ENCODE measurements at places on chromosomes 3 and 15. TPM values are rescaled to one million over a fixed set of nuclear protein-coding genes. Genes with fewer than 3 reads are reported as not detected.

Gene IQCF5
- not detected for total RNA-seq

Gene IL17RE
- 4.8 TPM for total RNA-seq

Gene DNASE1L3
- total RNA-seq = not detected

Gene APOD
- total RNA-seq = not detected

Gene SCN11A
- not detected for total RNA-seq

Gene TNFAIP8L3
- not detected for total RNA-seq

Gene ARHGAP31
- total RNA-seq = 5.1 TPM

Gene GOLGA6D
- not detected for total RNA-seq

Gene CCDC54
- not detected for total RNA-seq

Gene PRSS50
- total RNA-seq = not detected

- DNase-seq = no peak
These were observed 77.5 kb upstream of the LINGO1 start for GRCh38 chr15:77710206-77710605.

DNA sequence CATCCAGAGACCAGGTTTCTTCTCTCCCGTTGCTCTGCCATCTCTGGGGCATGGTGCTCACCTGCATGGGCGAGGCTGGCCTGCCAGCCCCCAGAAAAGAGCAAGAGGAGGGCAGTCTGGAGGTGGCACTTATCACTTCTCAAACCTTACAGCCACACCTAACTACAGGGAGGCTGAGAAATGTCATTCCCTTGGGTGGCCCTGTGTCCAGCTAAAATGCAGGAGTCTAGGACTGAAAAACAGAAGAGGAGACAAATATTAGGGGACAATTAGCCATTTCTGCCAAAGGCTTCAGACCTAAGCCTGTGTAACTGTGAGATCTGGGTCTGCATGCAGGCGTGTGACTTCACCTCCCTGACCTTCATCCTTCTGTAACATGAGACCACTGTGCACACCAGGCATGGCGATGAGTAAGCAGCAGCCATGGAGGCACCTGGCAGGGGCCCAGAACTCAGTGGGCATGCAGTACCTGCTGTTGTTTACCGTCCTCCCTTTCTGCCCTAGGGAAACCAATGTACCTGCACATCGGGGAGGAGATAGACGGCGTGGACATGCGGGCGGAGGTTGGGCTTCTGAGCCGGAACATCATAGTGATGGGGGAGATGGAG lies 83.4 kb downstream of the MESD start:
- peak; percentile 12 for DNase-seq

DNA sequence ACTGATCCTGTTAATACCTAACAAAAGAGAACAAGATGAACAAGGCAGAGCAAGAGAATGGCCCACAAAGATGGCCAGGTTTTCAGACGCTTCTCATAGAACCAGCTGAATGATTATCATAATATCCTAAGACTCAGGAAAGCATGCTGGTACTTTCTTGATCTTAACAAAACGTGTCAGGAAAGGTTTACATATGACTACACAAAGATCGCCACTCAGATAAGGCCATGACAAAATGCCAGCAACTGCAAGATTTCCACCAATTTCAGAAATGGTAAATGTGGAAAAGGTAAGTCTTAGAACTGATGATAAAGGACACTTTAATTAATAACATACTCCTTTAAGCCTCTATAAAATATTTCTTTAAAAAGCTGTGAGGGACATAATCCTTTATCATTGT lies 108.8 kb downstream of the DLG1 start:
- no peak for DNase-seq

- DNase-seq = no peak
These were observed 5.4 kb downstream of the CYFIP1 start for GRCh38 chr15:22974745-22975144.

DNA sequence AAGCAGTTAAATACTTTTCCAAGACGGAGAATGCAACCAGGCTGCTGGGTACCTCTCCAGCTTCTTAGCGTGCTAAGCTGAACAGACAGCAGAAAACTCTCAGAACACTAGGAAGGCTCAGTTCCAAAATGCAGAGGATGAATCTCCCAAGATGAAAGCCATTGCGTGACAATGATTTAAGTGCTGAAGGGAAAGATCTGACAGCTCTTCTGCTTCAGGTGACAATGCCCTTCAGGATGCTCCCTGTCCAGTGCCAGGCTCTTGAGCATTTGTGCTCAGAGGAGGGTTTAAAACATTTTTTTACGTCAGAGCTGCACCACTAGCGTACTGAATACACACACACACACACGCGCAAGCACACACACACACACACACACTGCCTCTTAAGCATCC lies 26.3 kb downstream of the ARHGEF3 start:
- DNase-seq = no peak

- DNase-seq = peak; percentile 59
These were observed 8.9 kb upstream of the SUCNR1 start for GRCh38 chr3:151864423-151865101.

DNA sequence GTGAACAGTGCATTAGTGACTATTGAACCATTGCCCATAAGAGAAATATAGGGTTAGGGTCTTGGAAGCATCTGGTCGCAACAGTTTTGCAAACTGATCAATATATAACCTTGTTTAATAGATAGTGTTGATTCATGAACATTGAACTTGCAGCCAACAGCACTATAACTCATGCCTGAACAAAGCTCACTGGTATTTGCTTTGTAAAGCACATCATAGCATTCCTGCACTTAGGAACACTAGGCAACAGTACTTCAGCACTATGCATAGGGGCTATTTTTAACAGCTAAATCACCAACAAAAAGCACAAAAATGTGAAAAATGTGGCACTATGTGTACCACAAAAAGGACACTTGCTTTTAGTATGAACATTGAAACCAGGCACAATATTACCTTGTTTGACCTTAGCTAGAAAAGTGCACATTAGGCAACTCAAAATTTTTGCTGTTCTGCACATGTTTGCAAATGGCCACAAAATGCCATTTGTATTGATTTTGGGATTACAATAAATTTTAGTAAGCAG lies 68.0 kb downstream of the OXNAD1 start:
- no peak for DNase-seq

GRCh38 chr15:101167753-101168462 lies 83.9 kb downstream of the CHSY1 start:
- DNase-seq = no peak

DNA sequence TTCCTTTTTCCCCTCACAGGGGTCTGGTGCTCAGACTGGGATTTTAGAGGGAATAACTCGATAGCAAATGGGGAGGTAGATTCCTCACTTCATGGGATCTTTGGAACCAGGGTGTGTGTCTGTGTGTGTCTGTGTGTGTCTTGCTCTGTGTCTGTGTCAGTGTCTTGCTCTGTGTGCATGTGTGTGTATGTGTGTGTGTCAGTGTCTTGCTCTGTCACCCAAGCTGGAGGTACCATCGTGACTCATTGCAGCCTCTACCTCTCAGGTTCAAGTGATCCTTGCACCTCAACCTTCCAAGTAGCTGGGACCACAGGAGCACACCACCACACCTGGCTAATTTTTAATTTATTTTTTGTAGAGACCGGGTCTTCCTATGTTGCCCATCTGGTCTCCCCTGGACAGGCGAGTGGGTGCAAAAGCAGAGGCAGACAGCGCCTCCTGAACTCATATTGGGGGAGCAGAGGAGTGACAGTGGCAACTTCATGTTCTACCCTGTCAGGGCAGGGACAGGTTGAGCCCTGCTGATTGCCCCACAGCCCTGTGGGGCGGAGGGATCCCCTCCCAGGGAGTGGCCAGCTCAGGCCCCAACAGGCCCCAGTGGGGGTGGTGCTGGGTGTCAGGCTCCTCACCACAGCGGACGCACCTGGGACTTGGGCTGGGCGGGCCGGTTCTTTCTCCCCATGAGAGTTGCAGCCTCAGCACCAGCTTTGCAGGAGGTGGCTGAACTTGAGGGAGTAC lies 10.4 kb upstream of the SEMA4B start:
- DNase-seq = no peak

- DNase-seq = no peak
These were observed 41.8 kb downstream of the CBLB start for GRCh38 chr3:105826778-105827634.

DNA sequence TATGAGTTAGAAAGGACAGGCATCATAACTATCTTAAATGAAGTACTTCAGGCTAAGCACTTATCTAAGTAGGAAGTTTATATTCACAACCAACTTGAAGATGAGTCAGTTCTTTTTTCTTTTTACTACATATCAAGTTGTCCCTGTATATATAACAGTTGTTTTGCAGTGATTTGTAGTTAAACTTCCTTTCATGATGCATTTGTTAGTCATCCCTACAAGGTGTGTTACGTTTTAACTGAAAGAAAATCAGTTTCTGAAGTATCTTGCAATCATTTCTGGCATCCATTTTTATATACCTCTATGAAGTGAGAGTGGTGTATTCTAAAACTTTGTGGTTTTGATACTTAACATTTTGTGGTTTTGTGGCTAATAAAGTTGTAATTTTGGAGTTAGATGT lies 46.1 kb downstream of the ZFAND6 start:
- DNase-seq = no peak

DNA sequence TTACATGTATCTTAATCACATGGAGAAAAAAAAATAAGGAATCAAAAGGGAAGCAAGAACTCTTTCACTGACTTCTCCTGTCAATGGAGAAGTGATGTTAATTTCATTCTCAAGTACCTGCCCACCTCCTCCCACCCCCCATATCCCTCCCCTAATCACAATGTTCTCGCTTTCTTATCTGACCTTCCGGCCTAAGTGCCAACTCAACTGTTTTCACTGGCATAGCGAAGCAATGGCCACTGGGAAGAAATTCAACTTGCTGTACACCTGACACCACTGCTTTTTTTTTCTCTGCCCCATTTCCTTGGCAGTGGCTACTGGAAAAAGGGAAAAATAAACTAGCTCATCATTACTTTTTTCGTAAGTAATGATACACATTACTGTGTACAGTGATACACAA lies 3.8 kb downstream of the SGO1 start:
- DNase-seq = no peak

DNA sequence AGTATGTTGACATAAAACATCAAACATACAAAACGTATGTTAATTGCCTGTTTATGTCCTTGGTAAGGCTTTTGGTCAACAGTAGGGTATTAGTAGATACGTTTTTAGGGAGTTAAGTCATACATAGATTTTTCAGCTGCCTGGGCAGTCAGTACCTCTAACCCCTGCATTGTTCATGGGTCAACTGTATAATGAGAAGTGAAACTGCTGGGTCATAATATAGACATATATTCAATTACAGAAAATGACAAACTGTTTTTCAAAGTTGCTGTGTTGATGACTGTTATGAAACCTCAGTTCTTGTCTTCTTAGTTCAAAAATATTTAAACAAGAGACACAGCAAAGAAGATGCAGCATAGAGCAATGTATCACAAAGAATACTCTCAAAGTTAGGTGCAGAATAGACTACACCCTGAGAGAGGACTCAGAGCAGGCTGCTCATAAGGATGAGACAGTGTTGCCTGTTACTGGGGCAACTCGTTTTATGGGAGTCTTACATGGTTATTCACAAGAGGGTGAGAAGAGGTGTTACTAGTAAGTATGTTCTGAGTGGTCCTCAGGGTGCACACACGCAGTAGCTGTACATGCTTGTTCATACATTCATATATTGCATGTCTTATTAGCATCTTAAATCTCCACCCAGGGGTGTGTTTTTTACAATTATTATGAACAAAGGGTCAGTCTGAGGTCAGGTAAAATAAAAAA lies 53.1 kb upstream of the ADAMTS17 start:
- DNase-seq = no peak

GRCh38 chr3:194174980-194175379 lies 39.0 kb downstream of the HES1 start:
- no peak for DNase-seq

- DNase-seq = no peak
These were observed 250.8 kb upstream of the CBLB start for GRCh38 chr3:106119614-106120082.

GRCh38 chr3:52777959-52778805 lies 783 bp downstream of the ITIH1 start:
- no peak for DNase-seq

DNA sequence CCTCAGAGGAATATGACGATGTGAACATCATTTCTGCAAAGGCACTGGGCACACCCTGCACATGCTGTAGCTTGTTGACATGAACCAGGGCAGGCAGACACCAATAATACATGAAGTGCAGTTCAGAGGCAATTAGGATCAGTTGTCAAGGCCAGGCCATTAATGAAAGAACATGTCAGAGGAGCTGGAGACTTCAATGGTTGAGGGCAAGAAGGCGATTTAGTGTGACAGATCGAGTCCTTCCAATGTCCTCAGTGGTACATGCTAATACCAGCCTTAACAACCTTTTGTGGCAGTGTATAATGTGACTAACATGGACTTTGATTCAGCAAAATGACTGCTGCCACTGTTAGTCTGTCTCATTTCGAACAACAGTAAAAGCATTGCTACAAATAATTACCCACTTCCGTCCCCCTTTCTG lies 205.2 kb upstream of the NANOGP8 start:
- DNase-seq = no peak

- DNase-seq = no peak
These were observed 55.2 kb downstream of the TIPARP start for GRCh38 chr3:156729460-156730179.

DNA sequence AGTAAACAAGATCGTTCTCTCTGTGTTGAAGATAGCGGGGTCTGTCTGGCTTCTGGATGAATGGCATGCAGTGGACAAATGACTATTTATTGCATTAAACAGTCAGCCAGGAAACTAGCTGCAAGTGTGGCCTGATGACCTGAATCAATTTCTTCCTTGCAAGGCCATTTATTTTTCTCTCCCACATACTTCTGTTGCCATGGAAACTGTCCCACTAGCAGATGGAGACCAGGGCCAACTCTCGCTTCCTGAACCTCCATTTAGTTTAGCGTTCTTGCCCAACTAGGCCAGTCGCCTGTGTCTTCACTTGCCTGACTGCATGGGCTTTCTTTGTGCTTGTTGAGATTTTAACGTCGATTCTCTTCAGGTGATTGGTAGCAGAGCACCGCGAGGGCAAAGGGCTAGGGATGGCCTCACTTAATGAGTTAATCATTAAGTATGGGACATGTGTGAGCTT lies 27.6 kb downstream of the LMCD1 start:
- peak; percentile 56 for DNase-seq

DNA sequence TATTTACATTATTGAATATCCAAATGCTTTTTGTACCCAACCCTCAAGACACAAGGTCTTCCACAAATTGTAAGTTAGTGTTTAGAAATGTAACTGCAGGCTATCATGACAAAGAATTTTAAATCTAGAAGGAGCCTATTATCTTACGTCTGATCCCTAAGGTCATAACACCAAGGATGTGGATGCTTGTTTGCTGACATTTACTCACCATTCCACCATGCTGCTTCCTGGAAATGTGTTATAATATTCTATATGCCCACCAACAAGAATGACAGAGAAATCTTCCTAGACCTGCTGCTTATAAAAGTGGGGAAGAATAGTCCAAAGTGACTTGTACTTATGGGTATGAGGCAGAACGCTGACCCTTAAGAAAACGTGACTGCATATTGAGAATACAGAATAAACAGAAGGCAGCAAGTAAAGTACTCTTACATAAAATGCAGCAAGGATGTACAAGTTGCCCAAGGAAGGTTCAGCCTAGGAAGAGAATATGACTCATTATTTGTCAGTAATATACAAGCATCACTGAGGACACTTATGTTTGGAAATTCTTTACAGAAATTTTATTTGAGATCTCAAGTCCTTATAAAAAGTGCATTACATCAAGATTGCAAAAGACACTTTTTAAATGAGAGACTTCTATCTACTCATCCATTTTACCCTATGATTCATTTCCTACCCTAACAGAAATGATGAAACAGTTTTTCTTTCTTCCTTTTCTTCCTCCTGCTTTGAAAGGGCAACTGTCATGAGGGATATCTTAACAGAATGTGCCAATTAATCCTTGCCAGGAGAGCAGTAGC lies 59.6 kb downstream of the ESYT3 start:
- DNase-seq = peak; percentile 35

GRCh38 chr15:82933576-82933975 lies 18.9 kb downstream of the HOMER2 start:
- DNase-seq = no peak

GRCh38 chr15:90019611-90020010 lies 18.5 kb downstream of the ZNF710 start:
- DNase-seq = no peak
